Stimulated activated CD8-positive, alpha-beta memory T cell treated with anti-CD3 and anti-CD28 coated beads, Interleukin-2, amount 100 ng/mL, for 1 hour (primary cell): ENCODE measurements at places on chromosomes 7 and 10.
A peak's percentile ranks its signal among the peaks of the same experiment; 100 is the strongest.

- DNase-seq = no peak
These were observed 180.2 kb upstream of the FZD1 start for GRCh38 chr7:91083855-91084644.

- DNase-seq = no peak
These were observed 55.4 kb upstream of the RAB11FIP2 start for GRCh38 chr10:118102121-118102520.

GRCh38 chr10:2839081-2839725 is 228.1 kb upstream of the PFKP start:
- no peak for DNase-seq

DNA sequence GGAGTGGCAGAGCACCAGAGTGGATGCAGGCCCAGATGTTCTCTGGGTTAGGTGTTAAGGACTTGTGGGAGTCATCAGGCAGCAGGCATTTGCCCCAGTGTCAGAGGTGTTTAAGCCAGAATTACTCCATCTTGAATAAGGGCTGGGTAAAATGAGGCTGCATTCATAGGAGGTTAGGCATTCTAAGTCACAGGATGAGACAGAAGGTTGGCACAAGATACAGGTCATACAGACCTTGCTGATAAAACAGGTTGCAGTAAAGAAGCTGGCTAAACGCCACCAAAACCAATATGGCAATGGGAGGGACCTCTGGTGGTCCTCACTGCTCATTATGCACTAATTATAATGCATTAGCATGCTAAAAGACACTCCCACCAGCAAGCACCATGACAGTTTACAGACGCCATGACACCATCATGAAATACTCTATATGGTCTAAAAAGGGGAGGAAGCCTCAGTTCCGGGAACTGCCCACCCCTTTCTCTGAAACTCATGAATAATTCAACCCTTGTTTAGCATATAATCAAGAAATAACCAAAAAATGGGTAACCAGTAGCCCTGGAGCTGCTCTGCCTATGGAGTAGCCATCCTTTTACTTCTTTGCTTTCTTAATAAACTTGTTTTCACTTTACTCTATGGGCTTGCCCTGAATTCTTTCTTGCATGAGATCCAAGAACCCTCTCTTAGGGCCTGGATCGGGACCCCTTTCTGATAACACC is 882 bp upstream of the LRRC61 start:
- DNase-seq = peak; percentile 26

DNA sequence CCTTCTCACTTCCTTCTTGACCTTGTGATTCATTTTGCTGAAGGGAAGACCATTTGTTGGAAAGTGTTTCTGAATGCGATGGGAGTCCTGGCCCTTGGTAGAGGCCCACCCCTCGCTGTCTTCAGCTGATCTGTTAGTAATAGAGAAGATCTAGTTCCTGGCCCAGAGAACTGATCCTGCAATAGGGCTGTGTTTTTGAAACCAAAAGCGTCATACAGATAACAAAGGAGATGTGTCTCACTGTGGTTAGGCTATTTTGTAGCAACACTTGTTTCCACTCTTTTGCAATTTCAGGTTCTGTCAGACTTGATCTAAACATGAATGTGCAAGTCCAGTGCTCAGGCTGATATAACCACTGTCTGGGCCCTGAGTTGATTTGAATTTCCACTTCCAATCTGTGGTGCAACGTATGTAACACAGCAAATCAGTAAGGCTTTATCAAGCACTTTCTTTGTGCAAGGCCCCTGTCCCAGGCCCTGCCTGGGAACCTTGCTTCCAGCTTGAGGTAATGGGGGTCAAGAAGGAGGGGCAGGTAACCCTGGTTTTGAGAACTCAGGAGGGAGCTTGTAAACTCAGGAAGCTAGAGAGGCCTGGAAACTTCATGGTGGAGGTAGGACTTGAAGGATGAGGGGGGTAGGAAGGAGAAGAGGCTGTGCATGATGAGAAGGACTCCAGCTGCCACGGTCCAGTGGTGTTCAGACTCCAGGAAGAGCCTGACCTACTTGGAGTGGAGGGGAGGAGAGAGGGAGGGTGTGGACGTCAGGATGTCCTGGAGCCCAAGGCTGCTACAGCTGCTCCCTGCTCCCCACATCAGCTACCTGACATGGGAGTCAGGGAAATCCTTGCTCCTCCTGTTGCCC is 42.2 kb upstream of the SRGN start:
- DNase-seq = no peak

GRCh38 chr7:50591480-50592438 is 26.6 kb upstream of the DDC start:
- no peak for DNase-seq

DNA sequence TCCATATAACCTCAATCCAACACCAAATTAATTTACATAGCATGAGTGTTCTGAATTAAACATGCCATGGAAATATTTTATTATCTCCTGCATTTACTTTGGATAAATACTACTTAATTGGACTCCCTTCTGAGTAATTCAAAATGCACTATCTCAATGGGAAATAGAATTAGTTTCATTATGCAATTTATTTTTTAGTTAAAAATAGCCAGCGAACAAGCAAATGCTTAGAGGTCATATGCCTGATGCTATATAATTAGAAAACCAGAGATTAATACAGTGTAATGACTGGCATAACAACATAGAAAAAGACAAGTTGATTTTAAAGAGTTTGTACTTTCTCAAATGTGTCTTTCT is 161.0 kb upstream of the LAMB4 start:
- DNase-seq = no peak

DNA sequence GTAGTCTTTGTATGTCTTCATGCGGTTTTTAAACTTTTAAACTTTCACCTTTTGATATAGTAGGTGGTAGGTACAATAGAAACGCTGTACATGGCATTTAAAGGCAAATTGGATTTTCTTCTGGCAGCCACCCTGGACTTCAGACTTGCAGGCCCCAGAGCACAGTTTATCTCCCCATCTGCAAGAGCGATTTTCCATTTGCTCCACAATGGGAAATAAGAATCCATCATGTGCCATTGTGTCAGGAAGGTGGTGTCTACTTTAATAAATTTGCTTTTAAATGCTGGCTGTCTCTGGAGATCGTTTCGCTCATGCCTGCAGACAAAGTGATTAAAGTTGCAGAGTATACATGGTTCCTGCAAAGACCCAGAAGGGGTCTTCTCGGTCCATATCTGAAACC is 38.9 kb downstream of the UNC5B start:
- no peak for DNase-seq

DNA sequence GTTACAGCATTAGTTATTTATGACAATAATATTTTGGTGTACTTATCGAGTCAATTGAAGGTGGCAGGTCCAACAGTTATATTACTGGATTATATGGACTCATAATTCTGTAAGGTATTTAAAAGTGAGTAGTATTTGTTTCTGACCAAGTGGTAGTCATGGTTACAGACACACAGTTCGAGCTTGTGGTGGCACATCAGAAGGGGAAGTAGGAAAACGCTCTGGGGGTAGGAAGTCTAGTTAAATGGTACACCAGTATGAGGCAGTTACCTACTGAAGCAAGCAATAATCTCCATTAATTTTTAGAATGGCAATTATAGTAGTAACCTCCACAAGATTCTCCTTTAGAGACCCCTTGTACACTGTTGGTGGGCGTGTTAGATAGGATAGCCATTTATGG is 541.2 kb downstream of the ETV1 start:
- DNase-seq = no peak

DNA sequence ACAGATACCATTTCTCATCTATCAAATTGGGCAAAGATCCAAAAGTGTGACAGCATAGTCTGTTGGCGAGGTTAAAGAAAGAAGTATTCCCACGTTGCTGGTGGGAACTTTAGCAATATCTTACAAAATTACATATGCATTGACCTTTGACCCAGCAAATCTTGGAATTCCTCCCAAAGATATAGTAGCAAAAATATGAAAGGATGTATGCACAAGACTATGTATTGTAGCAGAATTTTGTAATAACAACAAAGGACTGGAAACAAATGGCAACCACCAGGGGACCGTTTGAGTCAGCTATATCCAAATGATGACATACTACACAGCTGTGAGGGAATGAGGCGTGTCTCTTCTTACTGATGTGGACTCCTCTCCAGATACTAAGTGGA is 50.2 kb downstream of the KCNH2 start:
- DNase-seq = no peak

DNA sequence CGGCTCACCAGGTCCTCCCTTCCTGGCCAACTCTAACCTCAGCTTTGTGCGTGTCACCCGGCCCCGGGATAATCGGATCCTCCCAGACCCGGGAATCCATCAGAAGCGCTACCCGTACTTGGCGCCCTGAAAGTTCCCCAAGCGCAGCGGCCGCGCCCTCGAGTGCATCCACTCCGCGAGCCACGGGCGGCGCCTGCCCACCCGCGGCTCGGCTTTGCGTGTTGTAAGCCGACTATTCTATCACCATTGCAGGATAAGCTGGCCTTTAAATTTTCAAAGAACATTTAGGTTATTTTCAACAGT is 35.7 kb upstream of the EBLN1 start:
- no peak for DNase-seq

DNA sequence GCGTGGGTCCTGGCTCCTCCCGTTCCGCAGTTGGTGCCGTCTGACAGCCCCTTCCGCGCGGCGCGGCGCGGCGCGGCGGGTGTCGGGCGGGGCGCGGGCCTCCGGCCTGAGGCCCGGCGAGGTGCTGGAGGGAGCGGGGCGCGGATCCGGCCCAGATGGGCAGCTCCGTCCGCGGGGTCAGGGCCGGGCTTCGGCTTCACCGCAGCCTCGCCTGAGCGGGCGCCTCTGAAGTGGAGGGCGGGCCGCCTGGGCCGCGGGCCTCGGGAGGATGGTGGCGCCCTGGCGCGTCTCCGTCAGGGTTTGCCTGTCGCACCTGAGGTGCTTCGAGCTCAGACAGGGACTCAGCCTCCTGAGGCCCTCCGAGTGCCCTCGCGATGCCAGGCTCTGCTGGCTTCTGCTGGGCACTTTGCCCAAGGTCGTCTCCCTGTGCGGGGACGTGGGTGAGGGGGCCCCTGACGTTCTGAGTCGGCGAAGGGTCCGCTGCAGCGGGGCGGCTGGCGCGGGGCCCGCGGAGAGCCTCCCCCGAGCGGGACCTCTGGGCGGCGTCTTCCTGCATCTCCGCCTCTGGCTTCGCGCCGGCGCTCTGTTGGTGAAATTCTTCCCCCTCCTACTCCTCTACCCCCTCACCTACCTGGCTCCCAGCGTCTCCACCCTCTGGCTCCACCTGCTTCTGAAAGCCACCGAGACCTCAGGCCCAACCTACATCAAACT is 473 bp downstream of the ADCK2 start:
- DNase-seq = peak; percentile 19

- no peak for DNase-seq
These were observed 3.6 kb downstream of the ZSCAN21 start for GRCh38 chr7:100053215-100053614.

DNA sequence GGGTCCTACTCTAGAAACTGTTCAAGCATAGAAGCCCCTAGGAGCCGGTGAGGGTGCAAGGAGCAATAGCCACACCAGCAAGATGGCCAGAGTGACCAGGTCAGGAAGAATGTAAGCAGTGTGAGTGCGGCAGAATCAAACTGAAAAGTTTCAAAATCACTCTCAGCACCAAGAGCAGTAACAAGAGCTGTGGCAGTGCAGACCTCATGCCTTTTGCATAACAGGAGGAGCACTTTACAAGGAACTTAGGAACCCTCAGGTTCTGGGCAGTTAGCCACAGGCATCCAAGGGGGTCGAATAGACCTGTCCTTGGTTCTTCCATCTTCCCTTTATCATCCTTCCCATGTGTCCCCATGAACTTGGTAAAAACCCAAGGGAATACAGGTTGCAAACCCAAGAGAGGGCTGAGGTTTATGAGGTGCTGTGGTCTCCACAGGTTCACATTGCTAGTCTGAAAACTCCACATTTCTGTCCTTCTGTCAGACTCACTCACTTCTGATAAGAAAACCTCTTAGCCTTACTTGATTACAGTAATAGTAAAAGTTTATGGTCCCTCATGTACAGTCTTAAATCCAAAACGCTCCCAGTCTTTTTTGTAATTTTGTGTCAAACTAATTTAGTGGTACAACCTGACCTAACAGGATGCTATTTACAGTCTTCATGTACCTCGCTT is 78.4 kb downstream of the PON1 start:
- no peak for DNase-seq

GRCh38 chr7:10588084-10588483 is 385.6 kb upstream of the PHF14 start:
- no peak for DNase-seq

GRCh38 chr10:57786850-57787750 is 480.6 kb downstream of the IPMK start:
- DNase-seq = no peak

DNA sequence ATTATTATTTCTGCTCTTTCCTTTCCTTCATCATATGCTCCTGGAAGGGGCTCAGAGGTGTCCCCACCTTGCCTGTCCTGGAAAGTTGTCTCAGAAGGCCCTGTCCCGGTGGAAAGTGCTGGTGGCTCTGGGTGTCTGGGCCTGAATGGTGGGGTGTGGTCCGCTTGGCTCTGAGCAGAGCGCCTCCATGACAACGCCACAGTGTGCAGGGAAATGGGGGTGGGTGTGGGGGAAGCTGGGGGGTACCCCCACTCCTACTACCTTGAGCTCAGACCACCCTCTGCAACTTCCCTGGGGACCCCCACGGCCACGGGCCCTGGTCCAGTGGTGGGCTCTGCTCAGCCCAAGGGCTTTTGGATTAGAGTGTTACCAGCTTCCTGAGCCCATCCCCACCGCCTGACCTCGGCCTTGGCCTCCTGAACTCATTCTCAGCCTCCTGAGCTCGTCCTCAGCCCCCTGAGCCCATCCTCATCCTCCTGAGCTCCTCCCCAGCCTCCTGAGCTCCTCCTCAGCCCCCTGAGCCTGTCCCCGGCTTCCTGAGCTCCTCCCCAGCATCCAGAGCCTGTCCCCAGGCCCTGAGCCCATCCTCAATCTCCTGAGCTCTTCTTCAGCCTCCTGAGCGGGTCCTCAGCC is 106.4 kb upstream of the FAM20C start:
- no peak for DNase-seq

- no peak for DNase-seq
These were observed 3.9 kb upstream of the FAM13C start for GRCh38 chr10:59366290-59366689.

GRCh38 chr7:151390598-151391357 is 19.1 kb downstream of the WDR86 start:
- no peak for DNase-seq

GRCh38 chr7:79666472-79666871 is 213.0 kb upstream of the MAGI2 start:
- DNase-seq = no peak

DNA sequence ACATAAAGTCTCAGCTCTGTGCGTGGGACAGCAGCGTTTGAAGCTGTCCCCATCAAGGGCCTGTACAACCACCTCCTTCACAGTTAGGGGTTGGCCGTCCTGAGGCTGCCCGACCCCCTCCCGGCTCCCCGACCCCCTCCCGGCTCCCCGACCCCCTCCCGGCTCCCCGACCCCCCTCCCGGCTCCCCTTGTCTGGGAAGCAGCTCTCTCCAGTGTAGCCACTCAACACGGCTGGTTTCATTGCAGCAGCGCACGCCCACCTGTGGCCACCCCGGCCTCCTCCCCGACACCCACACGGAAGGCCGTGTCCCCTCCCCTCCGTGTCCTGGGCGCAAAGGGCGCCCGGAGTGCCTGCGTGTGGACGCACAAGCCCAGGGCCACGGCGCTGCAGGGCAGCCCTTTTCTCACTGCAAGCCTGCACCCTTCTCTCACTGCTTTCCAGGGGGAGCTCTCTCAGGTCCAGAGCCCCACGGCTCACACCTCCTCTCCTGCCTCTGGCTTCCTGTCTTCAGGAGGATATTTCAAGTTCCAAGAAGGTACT is 20.9 kb upstream of the FAM20C start:
- DNase-seq = no peak
